Endodermal cell (in vitro differentiated cells): ENCODE measurements at places on chromosomes 11 and 22.
A peak's percentile ranks its signal among the peaks of the same experiment; 100 is the strongest.

GRCh38 chr11:68012843-68013610 is 2.9 kb downstream of the ALDH3B1 start:
- DNase-seq: no peak

DNA sequence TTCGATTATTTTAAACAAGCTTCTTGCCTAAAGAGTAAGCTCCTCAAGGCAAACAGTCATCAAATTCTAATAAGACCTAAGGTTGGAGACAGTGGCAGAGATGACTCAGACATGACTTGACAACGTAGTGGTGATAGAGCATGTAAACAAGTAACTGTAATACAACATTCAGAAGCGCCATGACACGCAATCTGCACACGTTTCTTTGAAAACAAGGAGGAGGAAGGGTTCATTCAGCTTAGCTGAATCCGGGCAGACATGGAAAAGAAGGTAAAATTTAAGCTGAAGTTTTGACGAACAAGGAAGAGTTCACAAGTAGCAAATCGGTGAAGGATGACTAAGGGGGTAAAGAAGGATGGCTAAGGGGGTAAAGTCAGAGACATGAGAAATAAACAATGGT is 152.4 kb upstream of the ZC3H12C start:
- DNase-seq: no peak

- no peak for DNase-seq
Measured at GRCh38 chr22:27270818-27271510, 530.6 kb downstream of the MN1 start.

DNA sequence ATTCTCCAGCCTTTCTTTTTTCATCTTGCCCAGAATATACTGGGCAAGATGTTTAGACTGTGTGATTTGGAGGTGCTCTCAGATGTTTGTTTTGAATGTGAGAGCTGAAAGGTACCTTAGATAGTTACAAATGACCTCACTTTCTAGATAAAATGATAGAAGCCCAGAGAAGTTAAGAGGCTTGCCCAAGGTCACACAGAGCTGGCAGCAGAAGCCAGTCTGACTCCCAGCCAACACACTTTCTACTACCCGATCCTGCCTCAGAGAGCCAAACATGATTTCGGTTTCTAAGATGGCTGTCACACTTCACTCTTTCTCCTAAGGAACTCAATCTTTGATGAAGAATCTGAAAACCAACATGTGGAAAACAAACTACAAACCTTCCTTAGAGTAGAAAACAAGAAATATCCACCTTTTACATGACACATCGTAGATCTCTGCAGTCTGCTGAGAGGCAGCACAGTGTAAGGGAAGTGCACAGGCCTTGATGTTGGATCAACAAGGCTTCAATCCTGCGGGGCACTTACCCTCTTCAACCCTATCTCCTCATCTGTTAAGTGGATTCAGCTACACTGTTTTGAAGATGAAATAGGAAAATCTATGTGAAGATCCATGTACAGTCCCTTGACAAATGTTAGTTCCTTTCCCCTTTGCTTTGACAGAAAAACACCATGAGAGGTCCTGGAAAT is 58.6 kb downstream of the SYTL2 start:
- no peak for DNase-seq

- DNase-seq: no peak
Measured at GRCh38 chr11:115959081-115959486, 454.9 kb upstream of the CADM1 start.

DNA sequence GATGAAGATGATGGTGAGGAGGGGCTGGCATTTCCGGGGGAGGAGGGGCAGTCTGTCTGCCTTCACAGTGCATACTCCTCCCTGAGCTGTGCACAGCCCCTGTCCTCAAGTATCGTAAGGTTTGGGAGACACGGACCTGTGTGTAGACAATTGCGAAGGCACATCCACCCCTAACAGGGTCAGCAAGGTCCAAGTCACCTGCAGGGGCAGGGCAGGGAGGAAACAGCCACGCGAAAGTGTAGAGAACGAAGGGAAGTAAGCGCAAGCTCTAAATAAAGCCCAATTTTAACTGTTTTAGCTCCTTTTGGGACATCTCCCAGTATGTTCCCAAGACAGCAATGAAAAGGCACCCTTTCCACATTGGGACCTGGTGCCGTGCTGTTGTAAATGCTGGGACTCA is 448.2 kb downstream of the TBC1D22A start:
- DNase-seq: no peak

- no peak for DNase-seq
Measured at GRCh38 chr11:122322329-122322728, 206.3 kb upstream of the BLID start.

DNA sequence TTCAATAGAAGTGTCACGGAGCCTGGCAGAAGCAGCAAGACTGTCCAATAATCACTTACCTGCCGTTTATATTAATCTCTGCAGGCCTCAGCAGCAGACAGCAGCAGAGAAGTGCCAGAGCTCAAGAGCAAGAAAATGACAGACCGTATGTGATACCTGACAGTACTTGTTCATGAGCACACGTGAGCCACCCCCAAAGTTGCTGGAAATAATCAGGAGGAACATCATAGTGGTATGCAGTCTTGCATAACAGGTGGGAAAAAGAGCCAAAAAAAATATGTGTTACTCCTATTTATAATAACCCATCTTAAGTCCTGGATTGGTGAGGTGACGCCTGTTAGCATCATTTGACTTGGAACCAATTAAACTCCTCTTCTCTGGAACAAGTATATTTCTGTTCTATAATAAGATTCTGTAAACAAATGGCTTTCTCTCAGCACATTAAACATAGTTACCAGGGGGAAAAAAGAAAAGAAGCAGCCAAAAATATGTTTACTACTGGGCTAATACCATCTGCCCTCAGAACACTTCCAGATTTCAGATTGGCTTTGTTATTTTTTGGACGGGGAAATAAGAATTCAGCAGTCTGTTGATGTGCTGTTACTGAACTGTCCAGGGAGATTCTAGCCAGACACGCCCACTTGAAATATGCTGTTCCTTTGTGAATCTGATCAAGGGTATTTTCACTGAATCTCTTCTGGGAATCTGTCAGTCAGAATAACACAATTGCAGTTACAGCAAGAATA is 7.9 kb upstream of the SLN start:
- no peak for DNase-seq

DNA sequence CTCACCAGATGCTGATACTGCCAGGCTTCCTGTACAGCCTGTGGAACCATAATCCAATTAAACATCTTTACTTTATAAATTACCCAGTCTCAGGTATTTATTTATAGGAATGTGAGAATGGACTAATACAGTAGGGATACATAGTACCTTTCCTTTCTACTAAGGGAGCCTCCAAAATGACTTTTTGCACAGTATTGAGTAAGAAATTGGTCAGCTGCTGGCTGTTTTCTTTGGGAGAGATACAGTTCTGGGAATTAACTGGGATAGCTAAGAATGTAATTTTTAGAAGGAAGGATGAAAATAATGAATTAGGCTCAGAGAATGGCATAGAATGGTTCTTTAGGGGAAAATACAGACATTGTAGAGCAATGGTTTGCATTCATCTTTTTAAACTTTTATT is 426.0 kb upstream of the DDI1 start:
- no peak for DNase-seq

GRCh38 chr22:19548964-19549363 is 24.8 kb upstream of the CLDN5 start:
- DNase-seq: no peak

- no peak for DNase-seq
Measured at GRCh38 chr11:79086056-79086455, 354.8 kb downstream of the TENM4 start.

DNA sequence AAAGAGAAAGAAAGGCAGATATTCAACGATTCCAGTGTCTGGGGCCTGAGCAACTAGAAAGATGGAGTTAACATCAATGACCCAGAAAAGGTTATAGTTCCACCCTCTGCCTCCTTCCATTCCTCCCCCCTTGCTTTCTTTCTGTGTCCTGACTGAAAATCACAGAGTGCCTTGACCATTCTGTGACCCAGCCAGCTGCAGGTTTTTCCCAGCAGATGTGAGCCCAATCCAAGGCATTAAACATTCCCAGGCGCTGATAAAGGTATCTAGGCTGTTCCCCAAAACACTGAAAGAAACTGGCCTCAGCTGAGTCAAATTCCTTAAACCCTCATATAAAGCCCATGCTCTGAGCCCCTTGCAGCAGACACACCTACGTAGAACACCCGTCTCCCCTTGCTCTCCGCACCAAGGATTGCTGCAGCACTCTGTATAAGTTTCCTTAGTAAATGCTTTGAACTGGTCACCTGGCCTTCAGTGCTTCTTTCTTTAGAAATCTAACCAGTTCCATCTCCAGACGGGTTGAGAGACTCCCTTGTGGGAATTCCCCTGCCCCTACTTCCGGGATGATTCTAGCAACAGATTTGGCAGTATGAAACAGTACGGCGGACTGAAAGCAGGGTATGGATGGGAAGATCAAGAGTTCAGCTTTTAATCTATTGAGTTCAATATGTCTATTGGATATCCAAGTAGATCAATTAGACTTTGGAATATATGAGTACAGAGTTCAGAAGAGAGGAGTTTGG is 48.8 kb upstream of the ZC3H12C start:
- no peak for DNase-seq

DNA sequence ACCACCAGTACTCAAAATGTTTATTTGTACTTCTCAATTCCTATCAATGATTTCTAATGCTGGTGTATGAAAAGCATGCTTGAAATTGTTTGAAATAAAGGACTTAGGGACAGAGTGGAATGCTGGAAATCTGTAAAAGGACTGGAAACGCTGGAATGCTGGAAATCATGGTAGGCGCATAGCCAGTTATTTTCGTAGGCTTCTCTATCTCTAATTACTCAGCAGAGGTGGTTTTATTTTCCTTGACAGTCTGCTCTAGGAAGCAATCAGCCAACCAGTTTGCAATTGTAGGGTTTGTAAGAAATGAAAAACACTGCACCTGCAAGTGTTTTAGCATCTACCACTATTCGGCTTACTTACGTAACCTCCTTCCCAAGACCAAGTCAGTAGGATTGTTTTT is 788 bp downstream of the LIN7C start:
- no peak for DNase-seq

GRCh38 chr22:50294319-50294656 is 13.2 kb downstream of the PLXNB2 start:
- DNase-seq: no peak

DNA sequence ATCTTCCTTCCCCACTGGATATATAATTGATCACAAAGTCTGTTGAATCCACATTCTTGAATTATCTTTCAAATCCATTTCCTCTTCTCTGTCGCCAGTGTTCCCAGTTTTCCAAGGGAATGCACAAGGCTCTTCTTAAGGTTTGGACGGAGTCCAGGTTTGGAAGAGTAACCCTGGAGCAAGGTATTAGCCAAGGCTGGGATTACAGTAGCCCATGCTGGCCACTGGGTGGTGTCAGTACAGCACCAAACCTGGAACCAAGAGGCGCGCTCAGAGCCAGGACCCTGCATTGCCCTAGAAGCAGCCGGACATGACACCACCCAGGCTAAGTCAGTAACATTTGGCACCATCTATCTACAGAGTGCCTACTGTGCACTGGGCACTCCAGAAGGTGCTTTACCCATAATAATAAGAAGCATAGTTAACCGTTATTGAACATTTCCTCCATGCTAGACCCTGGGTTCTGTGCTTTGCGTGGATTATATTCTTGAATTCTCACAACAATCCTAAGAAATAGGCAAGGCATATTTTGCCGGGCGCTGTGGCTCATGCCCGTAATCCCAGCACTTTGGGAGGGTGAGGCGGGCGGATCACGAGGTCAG is 48.0 kb upstream of the CLPB start:
- peak; percentile 87 for DNase-seq

GRCh38 chr11:59600636-59601035 is 14.9 kb downstream of the OSBP start:
- no peak for DNase-seq

GRCh38 chr11:6625832-6626420 is 6.7 kb upstream of the TPP1 start:
- DNase-seq: no peak

GRCh38 chr11:45525393-45525792 is 140.0 kb downstream of the CHST1 start:
- DNase-seq: no peak

- DNase-seq: no peak
Measured at GRCh38 chr22:17205432-17205831, 13.8 kb downstream of the ADA2 start.

DNA sequence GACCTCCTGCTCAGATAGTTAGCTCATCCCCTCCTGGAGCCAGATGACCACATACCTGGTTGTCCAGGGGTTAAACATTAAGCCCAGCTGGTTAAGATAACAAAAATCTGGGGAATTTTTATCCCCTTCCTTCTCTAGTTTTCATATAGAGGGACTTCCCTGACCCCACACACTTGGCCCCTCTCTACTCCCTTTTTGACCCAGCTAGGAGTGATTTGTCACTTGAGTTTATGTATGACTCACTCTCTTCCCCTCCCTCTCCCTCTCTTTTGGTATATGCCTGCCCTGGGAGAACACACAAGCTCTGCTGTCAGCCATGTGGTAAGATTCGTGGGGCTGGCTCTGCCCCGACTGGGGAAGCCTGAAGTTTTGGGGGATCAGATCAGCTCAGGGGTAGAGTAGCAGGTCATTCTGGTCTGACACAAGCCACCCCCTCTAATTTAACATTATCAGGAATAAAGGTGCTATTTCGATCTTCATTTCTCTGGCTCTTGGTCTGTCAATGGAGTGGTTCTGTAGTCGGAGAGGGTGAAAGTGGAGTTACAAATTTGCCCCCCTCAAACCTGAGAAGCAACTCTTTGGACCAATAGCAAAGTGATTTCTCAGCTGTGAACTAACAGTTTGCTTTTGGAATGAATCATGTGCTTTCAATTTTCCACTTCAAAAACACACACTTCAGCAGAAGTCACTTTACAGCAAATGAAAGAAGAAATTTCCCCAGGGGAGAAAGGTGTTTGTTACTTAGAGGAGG is 415.3 kb upstream of the CADM1 start:
- DNase-seq: no peak

DNA sequence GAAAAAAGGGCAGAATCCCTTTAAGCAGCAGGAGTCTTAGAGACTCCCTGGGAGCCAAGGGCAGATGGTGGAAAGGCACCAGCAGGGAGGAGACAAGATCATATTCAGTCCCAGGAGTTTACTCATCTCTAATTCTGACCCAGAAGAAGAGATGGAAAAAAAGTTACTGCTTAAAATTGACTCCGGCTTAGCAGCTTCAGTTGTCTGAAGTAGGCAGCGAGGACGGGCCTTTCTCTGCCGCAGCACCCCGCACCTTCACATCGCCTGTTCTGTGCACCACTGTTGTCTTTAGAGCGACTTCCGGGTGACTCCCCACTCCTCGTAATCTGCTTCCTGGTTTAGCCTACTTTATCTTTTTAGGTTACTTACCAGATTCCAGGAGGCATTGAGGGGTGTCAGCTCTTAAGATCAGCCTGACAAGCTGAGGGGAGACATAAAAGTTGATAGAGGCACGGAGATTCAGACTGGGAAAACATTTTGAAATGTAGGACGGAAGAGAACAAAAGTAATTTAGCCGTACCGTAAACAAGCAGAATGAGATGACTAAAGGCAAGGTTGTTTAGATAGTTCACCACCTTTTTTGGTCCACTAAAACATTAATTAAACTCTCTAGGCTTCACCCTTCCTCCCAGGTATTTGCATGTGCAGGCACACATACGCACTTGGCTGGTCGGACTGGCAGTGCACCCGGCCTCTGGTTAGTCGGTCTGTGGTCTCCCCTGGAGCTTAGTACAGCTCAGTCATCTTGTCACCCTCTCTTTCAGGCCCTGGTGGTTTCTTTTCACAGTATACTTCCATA is 74.3 kb downstream of the CECR2 start:
- no peak for DNase-seq

- DNase-seq: no peak
Measured at GRCh38 chr11:85737738-85738137, 51.7 kb upstream of the CCDC89 start.

GRCh38 chr11:72471005-72471898 is 36.9 kb upstream of the CLPB start:
- DNase-seq: peak; percentile 89

GRCh38 chr11:65894034-65894591 is 3.6 kb downstream of the CCDC85B start:
- no peak for DNase-seq
